ENCODE measurements at places on chromosomes 6 and 20. TPM values are rescaled to one million over a fixed set of nuclear protein-coding genes. Genes with fewer than 3 reads are reported as not detected.

Gene PPP1R18
- total RNA-seq = 93.0 TPM

DNA sequence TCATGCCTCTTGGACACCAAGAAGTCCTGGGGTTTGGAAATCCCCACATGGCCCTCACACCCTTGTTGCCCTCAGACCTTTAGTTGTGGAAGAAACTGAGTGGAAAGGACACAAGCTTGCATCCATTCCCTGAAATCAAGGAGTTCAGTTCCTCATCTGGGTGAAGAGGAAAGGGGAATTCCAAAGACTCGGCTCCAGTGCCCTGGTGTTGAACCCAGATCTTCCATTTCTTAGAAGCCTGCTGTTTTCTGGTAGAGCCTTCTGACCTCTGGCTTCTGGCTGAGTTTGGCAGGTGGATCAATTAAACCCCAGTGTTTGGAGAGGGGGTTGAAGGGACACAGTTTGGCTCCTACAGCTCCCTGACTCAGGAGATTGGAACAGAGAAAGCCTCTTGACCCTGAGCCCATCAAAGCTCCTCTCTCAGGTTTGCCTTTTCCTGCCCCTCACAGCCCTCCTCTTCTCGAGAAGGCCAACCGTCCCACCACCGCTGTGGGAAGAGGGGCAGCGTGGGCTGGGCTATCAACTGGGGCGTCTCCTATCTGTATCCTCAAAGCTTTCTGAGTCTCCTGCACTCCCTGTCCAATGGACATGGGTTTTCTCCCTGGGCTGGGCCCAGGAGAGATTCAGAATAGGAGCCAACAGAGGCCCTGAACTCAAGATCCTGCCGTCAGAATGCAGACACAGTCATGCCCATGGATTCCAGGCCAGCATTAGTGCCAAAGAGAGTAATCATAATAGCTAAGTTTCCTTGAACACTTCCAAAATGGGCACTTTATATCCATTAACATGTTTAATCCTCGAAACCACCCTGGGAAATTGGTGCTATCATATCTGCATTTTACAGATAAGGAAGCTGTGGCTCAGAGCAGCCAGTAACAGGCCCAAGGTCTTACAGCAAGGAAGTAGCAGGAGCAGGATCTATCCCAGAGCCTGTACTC lies 146.2 kb downstream of the VEGFA start:
- no peak for DNase-seq

Gene MYCT1
- total RNA-seq = 20.6 TPM

Gene NOTCH4
- 71.8 TPM for total RNA-seq

GRCh38 chr20:33313686-33314314 lies 30.8 kb downstream of the BPIFB1 start:
- no peak for DNase-seq

Gene CTAGE9
- not detected for total RNA-seq

- no peak for DNase-seq
Measured at GRCh38 chr6:93515736-93516135, 96.4 kb upstream of the EPHA7 start.

DNA sequence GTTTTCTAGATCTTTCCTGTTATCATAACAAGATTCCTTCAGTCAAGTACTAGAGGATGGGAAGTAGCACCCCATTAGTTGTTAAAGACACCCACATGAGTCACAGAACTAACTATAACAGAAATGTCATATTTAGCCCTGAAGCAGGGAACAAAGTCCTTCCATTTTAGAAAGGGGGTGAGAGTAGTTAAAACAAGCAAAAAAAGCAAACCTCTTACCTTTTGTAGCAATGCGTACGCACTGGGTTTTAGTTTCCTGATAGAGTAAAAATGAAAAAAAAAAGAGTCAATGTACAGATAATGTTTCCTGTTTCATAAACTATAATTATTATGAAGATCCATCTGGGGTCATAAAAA lies 163.7 kb upstream of the THEMIS start:
- DNase-seq = no peak

GRCh38 chr20:24933266-24933908 lies 15.7 kb upstream of the CST7 start:
- no peak for DNase-seq

Gene HCK
- 24.0 TPM for total RNA-seq

DNA sequence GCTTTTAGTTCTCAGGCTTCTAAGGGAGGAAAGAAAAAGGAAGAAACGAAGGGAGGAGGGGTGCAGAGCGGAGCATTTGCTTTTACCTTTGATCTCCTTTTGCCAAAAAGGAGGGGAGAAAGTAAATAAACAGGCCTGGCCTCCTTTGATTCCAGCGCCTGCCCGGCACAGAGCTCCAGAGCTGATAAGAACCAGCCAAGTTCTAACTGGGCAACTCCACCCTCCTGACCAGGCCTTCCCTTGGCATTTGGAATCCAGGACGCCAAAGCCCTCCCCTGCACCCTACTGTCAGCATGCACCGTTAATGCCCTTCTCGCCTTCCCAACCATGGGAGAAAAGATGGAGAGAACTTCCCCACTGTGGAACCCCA lies 120.8 kb upstream of the PTPN1 start:
- no peak for DNase-seq

Gene SPDEF
- not detected for total RNA-seq

GRCh38 chr6:139295901-139296300 lies 4.1 kb upstream of the TXLNB start:
- DNase-seq = no peak

GRCh38 chr6:146857980-146858347 lies 259.2 kb downstream of the ADGB start:
- DNase-seq = no peak

GRCh38 chr6:26196846-26197635 lies 109.8 kb downstream of the HFE start:
- DNase-seq = peak; percentile 78

GRCh38 chr6:22819209-22819608 lies 249.8 kb downstream of the HDGFL1 start:
- DNase-seq = no peak

GRCh38 chr6:89567630-89568390 lies 70.7 kb downstream of the LYRM2 start:
- no peak for DNase-seq

Gene DLL1
- total RNA-seq = 15.4 TPM

DNA sequence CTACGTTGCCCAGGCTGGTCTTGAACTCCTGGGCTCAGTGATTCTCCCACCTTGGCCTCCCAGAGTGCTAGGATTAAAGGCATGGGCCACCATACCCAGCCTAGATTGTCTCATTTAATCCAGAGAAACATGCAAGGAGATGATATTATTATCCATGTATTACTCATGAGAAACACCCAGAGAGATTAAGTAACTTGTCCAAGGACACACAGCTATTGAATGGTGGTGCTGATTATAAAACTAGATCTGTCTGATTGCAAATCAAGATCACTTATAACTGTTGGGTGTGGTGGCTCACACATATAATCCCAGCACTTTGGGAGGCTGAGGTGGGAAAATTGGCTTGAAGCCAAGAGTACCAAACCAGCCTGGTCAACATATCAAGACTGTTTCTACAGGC lies 94.4 kb upstream of the ZNF217 start:
- DNase-seq = no peak

Gene OVOL2
- not detected for total RNA-seq

Gene POU5F1
- 0.76 TPM for total RNA-seq

Gene IRAK1BP1
- 5.2 TPM for total RNA-seq

DNA sequence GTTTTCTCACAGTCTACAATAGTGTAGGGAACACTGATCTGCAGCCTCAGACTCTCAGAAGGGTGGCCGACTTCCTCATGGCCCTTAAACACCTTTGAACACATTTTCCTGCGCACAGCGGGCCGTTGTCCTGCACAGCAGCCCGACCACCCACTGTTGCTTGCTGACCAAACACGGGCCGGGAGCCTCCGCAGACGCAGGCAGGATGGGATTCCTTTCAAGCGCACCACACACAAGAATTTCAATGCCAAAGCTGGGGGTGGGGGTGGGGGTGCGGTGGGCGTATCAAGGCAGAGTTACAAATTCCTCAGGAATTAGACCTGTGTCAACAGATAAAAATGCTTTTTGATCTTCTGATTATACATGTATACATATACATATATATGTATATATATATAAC lies 74.5 kb downstream of the HUS1B start:
- no peak for DNase-seq

Gene SEL1L2
- total RNA-seq = not detected

DNA sequence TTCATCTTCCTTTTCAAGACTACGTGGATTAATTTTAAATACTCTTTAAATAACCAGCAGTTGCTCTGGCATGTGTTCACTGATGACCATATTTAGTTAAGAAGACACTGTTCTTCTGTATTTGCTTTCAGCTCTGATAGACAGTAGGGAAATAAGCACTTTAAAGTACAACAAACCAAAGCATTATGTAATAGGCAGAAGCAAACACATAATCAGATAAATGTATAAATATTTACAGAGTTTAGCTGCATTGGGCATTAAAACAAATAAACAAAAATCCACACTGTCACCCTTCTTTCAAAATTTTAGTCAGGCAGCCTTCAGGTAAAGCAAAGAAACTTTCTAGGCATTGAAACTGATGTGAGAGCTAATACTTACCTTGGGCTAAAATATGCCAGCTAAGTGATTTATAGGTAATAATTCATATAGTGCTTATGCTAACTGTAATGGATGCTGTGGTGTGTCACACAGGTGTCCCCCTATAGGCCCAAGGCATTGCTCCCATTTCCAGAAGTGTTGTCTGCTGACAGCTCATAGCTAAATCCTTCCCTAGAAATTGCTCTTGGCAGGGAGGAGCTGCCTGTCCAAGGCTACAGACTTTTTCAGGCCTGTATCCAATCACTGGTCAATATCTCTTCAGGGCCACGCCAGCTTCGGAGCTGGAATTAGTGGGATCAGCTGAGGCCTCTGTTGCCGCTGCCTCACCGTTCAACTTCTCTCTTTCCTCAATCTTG lies 111.5 kb upstream of the CITED2 start:
- DNase-seq = no peak

Gene OR12D3
- total RNA-seq = not detected

Gene TRIM39
- total RNA-seq = 18.0 TPM

Gene XRN2
- total RNA-seq = 45.3 TPM

- no peak for DNase-seq
Measured at GRCh38 chr6:139801571-139802321, 427.3 kb upstream of the CITED2 start.

Gene NKAPL
- total RNA-seq = 2.9 TPM

Gene ZBP1
- total RNA-seq = 0.49 TPM

DNA sequence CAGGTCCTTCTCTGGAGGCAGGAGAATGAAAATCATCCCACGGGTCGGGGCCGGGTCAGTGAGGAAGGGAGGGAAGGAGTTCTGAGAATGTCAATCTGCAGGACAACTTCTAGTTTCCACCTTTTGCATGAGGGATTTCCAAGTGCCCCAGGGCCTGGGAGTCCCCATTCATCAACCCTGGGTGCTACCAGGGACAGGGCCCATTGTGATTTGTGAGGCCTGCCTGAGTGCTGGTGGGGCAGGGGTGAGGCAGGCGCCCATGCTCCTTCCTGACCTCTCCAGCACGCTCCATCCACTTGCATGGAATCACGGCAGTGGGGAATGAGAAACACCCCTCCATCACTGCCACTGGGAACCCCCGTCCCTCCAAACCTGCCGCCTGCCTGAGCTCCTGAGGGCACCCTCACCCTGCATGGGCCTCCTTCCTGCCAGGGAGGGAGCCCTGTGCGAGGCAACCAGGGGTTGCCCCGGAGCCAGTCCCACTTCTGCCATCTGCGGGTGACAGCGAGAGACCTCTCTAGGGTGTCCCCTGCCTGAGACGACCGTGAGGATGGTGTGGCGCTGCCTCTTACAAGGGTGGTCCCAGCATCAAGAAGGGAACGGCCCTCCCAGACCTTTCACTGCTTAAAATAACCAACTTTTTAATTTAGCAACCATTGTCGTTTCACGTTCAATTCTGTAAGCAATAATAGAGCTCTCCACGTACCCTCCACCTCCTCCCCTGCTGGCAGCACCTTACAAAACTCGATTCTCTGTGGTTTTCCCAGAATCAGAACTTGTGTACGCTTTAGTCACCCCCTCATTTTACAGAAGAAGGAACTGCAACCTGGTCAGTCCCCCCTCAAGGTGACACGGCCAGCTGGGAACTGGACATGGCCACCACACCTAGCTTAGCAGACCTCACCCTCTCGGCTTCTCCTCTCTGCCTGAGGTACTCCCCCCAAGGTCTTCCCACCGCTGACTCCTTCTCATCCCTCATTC lies 28.6 kb downstream of the PMEPA1 start:
- DNase-seq = no peak

Gene CLPSL2
- total RNA-seq = not detected

- no peak for DNase-seq
Measured at GRCh38 chr6:114000069-114000468, 29.1 kb upstream of the HDAC2 start.

Gene MTFR2
- total RNA-seq = 0.80 TPM

DNA sequence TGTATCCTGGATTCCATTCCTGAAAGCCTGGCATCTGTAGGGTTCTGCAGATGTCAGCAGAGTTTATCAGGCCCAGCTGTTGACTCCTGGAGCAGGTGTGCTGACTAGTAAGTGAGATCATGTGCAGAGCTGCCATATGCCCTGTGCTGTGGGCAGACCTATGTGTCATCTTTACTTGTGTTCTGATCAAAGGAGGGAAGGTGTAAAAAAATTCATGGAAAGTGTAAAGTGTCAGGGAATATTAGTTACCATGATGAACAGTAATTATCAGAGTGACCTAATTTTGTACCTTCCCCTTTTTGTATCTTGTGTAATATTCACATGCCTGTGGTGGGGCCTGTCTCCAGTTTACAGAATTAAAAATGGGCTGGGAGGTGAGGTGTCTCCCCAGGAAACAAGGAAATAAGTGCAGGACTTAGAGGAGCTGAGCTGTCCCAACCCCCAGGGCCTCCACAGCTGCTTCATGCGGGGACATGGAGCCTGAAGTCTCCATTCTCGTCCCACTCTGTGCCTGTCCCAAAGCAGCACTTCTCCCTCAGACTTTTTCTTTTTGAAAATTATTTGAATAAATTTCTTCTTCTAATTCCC lies 148.2 kb upstream of the GGTLC1 start:
- DNase-seq = no peak

DNA sequence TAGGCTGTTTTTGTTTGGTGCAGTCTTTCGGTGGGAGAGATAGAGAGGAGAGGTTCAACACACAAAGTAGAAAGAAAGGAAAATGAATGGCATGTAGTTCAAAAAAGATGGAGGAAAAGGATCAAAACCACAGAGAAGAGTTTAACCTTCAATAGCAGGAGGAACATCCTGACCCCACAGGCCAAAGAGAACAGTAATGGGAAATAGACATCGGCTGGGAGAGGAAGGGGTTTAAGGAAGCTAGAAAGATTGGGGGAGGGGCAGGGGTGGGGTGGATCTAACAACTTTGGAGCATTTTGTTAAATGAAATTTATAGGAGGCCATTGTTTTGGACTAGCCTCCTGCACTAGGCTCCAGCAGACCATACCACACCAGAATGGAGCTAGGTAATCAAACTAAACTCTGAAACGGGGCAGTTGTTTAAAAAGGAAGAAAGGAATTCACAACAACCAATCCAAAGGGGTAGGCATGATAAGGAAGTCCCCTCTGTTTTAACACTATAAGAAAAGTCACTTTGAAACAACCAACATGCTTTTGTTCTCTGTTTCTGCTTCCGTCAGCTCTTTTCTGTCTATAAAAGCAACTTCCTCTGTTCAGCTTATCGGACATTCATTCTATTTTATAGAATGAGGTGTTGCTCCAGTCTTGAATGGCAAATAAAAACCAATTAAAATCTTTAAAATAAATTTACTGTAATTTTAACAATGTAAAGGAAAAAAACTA lies 82.6 kb downstream of the EPB41L2 start:
- no peak for DNase-seq

GRCh38 chr20:59042151-59042795 lies at the start of gene PRELID3B:
TSS of gene PRELID3B (minus strand) at chr20:59042786. CDS start at chr20:59042730, 56 bp downstream.
- no peak for DNase-seq
